Smooth muscle cell of bladder (primary cell): ENCODE measurements at places on chromosomes 1 and 21. TPM values are rescaled to one million over a fixed set of nuclear protein-coding genes. Genes with fewer than 3 reads are reported as not detected.

The SPATA21 gene
- not detected in 2 replicates for total RNA-seq

The GRHL3 gene
- total RNA-seq, result not detected in 2 replicates

The CRABP2 gene
- 17.5 and 37.3 TPM in 2 replicates for total RNA-seq

The SPATA6 gene
- total RNA-seq, result 4.0 and 5.4 TPM in 2 replicates

The LMO4 gene
- total RNA-seq, result 51.6 and 65.4 TPM in 2 replicates

The OR14K1 gene
- total RNA-seq, result not detected in 2 replicates

The PKNOX1 gene
- 9.1 and 12.6 TPM in 2 replicates for total RNA-seq

The BSND gene
- not detected in 2 replicates for total RNA-seq

The MOV10 gene
- 43.7 and 45.8 TPM in 2 replicates for total RNA-seq

The C8A gene
- total RNA-seq, result not detected in 2 replicates

The DISP3 gene
- under 0.01 TPM in 2 replicates for total RNA-seq
